ENCODE measurements at places on chromosomes 1 and 21.

DNA sequence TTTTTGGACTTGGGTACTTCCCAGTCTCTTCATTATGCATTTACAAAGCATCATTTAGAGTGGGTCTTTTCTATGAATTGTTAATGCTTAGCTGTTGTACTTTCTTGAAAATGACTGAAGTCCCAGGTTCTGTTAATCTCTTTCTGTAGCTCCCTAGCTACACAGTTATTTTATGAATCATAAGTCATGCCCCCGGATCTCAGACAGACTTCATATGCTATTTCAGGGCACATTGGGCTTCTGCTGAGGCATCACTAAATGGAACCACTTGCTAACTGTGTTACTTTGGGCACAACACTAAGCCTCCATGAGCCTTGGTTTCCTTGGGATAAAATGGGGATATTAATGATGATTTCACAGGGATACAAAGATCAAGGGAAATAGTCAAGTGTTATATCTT lies 55.5 kb upstream of the RBM15 start:
- no peak for DNase-seq

GRCh38 chr1:93253516-93253915 lies 73.0 kb downstream of the CCDC18 start:
- DNase-seq, result no peak

GRCh38 chr1:220420726-220421125 lies 107.2 kb upstream of the MARK1 start:
- no peak for DNase-seq

DNA sequence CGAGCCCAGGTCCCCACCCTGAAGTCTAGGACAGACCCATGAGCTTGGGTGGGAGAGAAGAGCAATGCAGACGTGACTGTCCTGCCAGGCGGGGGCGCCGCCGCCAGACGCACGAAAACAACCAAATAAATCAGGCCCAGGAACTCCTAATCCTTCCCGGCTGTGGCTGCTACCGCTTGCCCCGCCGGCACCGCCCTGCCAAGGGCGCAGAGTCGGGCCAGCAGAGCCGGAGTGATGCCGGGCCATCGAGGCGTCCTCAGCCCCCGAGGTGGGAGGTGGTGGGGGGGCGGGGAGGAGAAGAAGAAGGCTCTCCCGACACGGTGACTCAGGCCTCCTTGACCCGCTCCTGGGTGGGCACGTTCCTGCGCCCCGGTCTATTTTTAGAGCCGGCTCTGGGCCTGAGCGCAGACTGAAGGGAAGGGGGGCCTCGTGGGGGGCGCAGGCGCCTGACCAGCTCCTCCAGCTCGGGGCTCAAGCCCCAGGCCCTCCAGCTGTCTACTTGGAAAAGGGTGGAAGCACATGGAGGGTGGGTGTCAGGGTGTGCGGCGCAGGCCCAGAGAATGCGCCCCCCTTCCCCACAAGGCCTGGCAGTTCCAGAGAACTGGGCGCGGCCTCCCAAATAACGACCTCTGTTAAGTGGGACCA lies 10.7 kb upstream of the COL16A1 start:
- DNase-seq, result no peak

DNA sequence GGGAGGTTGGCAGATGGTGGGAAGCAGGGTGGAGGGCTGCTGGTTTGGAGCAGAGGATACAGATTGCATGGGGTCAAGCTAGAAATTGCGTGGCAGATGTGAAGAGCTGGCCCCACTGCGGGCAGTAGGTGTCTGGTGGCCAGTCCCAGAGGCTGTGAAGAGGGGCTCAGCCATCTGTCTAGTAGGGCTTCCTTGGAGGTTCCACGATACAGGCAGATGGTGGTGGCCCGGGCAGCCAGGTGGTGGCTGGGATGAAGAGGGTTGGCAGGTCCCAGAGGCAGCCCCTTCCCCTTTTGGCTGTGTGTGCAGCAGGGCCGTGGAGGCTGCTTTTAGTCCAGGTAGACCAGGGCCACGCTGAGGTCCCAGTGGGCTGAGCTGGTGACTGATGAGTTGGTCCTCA lies 16.6 kb downstream of the PSEN2 start:
- no peak for DNase-seq

DNA sequence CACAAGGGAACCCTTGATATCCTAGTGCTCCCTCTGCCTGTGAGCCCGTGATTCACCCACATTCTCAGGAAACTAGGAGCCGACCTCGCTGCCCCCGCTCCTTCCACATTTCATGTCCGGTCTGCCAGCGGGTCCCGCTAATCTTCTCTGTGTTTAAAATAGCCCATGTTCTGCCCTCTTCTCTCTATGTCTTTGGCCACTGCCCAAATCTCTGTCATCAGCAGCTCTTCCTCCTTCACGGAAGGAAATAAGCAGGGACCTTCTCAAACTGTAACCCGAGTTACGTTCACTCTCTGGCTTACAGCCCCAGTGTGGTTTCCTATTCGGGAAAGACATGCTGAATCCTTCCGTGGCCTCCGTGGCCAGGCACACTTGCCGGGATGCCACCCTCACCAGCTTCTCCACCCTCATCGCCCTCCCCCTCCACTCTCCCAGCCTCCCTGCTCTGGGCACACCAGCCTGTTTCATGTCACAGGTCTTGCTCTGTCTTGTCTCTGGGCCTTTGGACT lies 21.1 kb upstream of the UBXN10 start:
- DNase-seq, result no peak

DNA sequence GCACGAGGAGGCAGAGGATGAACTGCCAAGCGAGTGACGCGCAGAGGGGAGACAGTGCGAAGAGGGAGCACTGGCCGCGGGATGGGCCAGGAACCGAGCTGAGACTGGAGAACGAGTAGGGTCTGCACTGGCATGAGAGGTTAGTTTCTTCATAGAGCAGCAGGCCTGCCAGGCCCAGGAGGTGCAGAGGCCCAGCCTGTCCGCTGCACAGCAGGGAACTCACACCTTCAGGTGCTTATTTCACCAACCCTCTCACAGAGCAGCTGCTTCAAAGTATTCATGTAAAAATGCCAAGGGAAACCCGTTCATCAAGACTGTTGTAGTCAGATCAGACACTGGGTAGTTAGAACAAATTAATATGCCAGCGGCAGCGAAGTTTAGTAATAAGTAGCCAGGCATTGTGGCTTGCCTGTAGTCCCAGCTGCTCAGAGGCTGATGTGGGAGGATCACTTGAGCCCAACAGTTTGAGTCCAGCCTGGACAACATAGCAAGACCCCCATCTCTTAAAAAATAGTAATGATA lies 144.5 kb downstream of the SLC45A1 start:
- DNase-seq, result no peak

GRCh38 chr1:221509575-221510355 lies 232.1 kb downstream of the DUSP10 start:
- DNase-seq, result no peak

DNA sequence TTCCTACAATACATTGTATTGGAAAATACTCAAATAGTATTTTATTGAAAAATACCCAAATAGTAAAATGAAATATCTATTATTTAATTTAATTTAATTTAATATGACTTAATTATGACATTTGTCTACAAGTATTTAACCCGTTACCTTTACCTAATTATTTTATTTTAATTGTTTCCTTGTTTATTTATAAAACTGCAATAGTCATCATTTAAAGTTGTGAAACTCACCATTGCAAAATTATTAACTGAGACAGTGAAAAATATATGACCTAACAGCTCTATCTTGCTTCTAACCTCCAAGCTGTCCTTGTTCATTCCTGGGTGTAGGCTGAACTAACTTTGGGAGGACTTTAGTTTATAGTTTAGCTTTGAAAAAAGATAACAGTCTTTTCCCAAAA lies 300.6 kb upstream of the POGK start:
- DNase-seq, result no peak

DNA sequence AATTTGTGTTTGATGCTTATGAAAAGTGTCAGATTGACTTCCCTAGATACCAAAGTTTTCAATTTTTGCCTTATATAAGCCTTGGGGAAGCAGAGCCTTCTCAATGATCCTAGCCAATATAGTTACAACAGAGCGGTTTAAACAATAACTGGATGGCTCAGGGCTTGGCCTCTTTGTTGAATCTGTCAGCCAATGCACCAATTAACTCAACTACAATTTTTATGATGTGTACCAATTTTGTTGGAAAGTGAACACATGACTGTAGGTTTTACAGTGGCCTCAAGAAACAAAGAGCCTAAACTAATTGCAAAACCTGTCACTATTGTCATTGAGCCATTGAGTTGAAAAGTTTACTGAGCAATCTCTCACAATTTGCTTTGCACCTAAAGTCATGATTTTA lies 71.6 kb upstream of the RGS18 start:
- DNase-seq, result no peak

DNA sequence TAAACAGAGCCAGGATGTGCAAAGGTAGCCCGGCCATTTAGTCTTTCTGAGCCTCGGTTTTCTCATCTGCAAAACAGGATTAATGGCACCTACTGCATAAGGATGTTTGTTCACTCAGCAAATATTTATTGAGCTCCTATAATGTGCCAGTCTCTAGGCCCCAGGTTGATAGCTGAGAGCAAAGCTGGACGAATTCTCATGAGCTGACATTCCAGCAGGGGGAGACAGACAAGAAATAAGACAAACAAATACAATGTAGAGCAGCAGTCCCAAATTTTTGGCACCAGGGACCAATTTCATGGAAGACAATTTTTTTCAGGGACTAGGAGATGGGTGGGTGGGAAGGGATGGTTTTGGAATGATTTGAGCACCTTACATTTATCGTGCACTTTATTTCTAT lies 74.3 kb upstream of the PAX7 start:
- DNase-seq, result no peak

- DNase-seq, result no peak
Observed at GRCh38 chr1:225581186-225581585, 71.7 kb downstream of the ENAH start.

DNA sequence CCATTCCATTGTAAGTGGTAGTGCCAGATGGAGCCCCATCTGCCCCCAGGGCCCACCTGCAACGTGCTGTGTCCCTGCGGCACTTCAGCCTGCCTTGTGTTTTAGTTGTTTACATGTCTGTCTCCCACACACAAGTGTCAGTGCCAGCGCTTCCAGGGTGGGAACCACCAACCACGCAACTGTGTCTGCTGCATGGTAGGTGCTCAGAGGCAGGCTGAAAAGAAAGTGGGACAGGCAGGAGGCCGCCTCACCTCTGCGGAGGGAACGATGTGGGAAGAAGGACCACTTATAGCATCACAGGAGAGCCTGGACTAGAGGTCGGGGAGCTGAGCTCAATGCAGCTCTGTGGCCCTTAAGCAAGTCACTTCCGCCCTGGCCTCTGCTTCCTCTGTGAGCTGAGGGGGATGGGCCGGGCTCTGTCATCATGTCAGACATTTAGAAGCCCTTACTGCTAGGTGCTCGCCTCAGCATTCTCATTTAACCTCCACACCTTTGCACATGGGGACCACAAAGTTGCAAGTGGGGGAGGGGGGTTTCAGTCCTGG lies 17.9 kb downstream of the SLC9A1 start:
- DNase-seq, result peak; percentile 79

- DNase-seq, result no peak
Observed at GRCh38 chr1:240090957-240091600, 604 bp upstream of the FMN2 start.

Measured in stimulated activated naive CD4-positive, alpha-beta T cell treated with Interleukin-2 at 50 U/mL for 16 hours (primary cell).